ENCODE measurements at places on chromosomes 6 and 20. TPM values are rescaled to one million over a fixed set of nuclear protein-coding genes. Genes with fewer than 3 reads are reported as not detected.

GRCh38 chr6:89033461-89033860 is 47.1 kb upstream of the PNRC1 start:
- no peak for DNase-seq

- DNase-seq: no peak
Observed at GRCh38 chr6:29442719-29443118, 3.6 kb downstream of the OR10C1 start.

DNA sequence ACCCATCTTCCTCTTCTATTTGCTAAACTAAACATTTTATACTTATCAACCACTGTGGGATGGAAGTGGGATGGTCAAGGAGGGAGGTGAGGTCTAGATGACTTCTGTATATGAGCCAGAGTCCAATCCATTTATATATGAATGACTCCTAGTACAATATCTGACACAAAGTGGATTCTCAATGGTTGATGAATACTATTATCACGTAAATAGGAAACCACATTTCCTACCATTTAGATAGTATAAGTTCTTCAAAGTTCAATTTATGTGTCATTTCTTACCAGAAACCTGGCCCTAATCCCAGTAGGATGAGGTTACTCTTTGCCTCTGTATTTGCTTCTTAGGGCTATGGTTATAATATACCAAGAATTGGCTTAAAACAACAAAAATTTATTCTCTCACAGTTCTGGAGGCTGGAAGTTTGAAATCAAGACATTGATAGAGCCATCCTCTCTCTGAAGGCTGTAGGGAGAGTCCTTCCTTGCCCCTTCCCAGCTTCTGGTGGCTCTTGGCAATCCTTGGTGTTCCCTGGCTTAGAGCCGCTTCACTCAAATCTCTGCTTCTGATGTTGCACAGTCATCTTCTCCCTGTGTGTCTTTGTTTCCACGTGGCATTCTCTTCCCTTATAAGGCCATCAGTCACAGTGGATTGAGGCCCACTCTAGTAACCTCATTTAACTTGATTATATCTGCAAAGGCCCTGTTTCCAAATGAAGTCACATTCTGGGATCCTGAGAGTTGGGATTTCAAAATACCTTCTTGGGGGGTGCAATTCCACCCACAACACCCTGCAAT is 41.0 kb upstream of the RAB23 start:
- no peak for DNase-seq

DNA sequence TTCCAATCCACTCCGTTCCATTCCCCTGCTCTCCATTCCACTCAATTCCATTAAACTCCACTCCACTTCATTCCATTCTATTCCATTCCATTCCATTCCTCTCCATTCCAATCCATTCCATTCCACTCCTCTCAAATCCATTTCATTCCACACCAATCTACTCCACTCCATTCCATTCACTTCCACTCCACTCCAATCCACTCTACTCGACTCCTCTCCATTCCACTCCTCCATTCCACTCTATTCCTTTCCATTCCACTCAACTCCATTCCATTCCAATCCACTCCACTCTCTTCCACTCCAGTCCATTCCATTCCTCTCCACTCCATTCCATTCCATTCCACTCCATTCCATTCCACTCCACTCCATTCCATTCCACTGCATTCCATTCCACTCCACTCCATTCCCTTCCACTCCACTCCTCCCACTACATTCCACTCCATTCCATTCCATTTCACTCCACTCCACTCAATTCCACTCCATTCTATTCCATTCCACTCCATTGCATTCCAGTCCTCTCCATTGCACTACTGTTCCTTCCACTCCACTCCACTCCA is 22.6 kb upstream of the DEFB125 start:
- no peak for DNase-seq

GRCh38 chr6:1787894-1788293 is 178.2 kb downstream of the FOXC1 start:
- no peak for DNase-seq

DNA sequence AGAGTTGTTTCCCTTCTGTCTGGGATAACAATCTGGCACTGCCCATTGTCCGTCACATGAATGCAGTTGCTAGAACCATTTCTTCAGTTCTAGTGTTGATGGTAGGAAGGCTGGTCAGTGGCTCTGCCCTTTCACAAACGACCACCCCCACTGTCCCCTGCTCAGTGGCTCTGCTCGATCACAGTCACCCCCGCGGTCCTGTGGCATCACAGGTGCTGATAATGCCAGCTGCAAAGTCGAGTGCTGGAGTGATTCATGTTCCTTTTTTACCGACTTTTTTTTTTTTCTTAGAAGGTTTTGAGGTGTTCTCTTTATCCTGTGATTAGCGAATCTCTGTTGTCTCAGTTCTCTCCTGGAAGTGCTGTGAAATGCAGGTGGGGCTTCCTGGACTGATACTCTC is 22.8 kb downstream of the FAM120B start:
- no peak for DNase-seq

- no peak for DNase-seq
Observed at GRCh38 chr6:42947950-42948349, 12.6 kb upstream of the GNMT start.

GRCh38 chr6:130675072-130675471 is 152.1 kb upstream of the SMLR1 start:
- no peak for DNase-seq

- DNase-seq: no peak
Observed at GRCh38 chr6:111788379-111789276, 84.6 kb downstream of the FYN start.

The TEAD3 gene
- 42.6 TPM for total RNA-seq

All from heart left ventricle (tissue), 16 donors.